Right lung (tissue), 10 donors: ENCODE measurements at places on chromosomes 7 and 10.

GRCh38 chr7:106089647-106090046, 22.5 kb downstream of the SYPL1 start:
- no peak for DNase-seq

DNA sequence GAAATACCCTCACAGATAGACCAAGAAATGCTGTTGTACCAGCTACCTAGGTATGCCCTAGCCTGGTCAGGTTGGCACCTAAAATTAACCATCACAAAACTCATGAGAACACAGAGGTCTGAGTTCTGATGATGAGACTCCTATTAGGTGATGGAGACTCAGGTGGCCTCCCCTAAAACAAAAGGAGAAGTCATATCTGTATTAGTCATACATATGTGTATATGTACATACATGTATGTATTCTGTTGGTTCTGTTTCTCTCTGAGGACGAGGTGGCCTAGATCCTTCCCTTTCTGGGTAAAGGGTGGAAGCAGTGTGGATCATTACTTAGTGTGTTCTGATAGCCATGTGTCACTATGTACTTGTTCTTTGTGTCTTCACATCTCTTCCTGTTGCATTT, 207.2 kb upstream of the PRSS1 start:
- DNase-seq: no peak

GRCh38 chr7:12695965-12696364, 8.5 kb downstream of the ARL4A start:
- no peak for DNase-seq

DNA sequence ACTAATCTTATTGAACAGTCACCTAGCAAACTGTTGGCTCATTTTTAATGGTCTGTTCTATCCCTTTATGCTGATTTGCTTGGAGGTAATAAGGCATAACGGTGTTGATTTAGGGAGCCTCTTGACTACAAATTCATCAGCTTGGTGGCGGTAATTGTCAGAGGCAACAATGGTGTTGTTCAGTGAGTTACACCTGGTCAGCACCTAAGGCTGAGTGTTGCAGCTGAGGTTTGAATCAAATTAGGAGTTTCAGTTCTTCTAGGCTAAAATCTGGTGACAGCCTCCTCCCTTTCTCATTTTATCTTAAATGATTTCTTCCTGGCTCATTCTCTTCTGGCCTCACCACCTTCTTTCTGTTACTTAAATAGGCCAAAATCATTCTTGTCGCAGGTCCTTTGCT, 42.3 kb upstream of the SP8 start:
- no peak for DNase-seq

- no peak for DNase-seq
Observed at GRCh38 chr10:21273400-21273968, 252.0 kb downstream of the SKIDA1 start.

DNA sequence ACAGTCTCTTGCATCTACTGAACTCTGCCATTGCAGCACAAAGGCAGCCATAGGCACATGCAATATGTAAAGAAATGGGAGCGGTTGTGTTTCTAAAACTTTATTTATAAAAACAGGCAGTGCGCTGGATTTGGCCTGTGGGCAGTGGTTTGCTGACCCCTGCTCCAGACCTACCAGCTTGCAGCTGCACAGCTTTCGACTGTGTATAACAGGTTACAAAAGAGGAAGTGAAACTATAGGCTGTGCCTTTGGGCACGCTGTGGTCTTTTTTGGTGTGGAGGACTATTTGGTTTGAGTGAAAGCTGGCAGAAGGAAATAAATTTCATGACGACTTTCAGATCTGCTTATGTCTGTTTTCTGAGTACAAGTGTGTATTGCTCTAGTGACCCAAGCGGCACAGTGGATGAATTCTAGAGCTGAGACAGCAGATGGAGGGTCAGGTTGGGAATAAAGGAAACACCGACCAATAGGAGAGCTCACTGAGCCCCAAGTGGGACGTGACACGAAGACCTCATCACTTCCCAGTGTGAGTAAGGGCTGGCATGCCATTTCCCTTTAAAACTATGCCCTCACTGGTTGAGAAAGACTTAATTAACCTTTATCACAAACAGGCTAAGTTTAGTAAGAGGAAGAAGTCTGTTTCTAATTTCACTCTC, 152.7 kb downstream of the ANK3 start:
- DNase-seq: no peak

DNA sequence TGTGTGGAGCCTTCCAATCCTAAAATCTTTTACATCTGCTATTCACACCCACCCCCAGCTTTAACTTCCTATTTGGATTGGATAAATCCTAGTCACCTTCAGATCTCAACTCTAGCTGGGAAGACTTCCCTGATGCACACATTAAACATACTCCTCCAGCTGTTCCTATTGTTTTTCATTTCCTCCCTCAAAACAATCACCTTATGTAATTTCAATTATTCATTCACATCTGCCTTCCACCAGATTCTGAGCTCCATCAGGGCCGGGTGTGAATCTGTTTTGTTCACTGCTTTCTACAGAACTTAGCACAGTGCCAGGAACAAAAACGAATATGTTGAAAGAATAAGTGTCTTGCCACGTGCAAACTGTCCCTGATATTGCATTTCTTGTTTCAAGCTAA, 497.4 kb downstream of the PLXDC2 start:
- DNase-seq: peak; percentile 30

DNA sequence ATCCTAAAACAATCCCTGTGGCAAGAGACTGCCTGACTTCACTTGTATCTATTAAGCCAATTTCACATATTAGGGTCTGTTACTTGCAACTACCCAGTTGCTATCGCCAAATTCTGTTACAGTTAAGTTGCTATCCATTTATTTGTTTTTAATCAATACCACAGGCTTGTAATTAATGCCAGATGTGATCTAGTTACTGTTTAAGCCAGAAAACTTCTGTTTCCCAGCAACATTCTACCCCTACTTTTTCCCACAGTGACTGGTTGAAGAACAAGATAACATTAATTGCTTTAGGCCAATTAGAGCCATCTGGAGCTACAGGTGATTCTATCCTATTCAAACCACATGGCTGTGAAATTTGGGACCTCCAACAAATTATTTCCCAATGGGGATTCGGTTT, 131.3 kb downstream of the ALOX5 start:
- no peak for DNase-seq

- no peak for DNase-seq
Observed at GRCh38 chr7:3283130-3283704, 17.8 kb upstream of the SDK1 start.

DNA sequence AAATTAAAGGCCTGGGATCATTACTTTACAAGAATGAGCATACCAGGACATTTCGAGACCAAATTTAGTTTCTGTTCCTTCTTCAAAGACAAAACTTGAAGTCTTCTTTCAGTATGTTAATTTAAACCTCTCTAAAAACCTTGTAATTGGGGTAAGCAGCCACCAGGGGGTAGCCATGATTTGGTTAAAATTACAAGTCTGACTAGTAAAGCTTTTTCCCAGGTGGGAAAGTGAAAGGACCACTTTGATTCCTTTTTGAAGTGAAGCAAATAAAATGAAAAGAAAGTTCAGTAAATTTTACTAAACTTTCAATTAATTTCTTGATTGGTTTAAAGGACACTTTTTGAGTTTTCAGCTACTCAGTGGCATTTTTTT, 294.3 kb downstream of the BBS9 start:
- no peak for DNase-seq

- no peak for DNase-seq
Observed at GRCh38 chr7:44066494-44067063, 1.2 kb upstream of the PGAM2 start.

DNA sequence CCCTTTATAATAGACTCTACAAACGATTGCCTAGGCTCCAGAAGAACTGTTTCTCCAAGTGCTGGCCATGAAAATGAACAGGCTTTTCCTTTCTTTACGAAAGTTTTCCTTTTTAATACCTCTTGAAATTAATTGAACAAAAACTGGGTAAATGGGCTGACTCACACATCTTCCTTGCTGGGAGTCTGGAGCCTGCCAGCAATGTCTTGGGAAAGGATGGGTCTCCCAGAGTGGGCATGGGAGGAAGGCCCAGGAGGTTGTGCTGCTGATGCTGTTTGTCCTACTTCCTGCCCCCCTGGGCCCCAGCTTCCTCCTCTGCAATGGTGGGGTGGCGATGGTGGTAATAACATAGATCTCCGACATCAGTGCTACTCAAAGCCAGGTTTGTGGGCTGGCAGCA, 174.1 kb downstream of the RPS24 start:
- no peak for DNase-seq

DNA sequence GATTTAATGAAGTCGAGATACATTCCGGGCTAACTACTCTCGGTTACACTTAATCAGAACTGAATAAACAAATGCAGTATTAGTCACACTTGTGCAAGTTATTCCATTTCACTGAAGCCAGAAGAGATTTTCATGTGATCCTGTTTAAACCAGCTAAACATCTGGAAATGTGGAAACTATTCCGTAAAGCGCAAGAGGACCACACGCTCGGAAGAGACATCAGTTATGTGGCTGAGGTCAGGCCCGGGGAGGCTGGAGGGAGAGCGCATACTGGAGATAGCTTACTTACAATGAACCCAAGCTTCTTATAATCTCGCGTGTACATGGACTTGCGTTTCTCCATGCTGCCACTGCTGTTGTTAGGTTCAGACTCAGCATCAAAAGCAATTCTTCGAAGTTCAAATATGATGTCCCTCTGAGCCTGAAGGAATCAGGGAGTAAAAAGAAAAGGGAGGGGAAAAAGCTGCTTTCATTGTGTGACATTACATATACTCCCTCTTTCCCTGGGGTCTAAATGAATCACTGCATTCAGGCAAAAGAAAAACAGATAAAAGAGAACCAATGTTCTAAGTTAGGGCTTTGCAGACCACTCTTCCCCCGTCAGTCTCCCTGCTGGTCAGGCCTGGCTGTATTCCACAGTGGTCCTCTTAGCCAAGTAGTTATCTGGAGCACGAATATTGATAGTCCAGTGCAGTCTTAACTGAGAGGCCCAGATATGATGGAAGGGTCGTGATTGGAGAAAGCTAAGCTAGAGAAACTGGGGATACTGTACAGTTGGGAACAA, 237.4 kb downstream of the ELMO1 start:
- DNase-seq: peak; percentile 90

DNA sequence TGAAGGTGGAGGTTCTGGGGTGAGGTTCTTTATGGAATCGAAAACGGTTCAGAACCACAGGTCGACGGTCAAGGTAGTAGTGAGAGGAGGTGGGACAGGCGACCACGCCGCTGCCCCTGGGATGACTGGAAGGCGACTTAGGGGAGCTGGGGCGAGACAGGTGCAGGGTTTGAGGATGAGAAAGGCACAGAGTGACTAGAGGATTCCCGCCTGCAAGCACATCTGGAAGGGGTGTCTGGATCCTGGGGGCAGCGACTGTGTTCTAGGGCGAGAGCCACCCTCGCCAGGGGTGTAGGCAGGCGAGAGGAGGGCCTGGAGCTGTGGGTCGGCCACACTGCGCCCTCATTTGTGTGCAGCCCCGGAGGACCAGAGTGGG, 468 bp upstream of the IRF5 start:
- DNase-seq: no peak
